Stimulated activated CD4-positive, alpha-beta T cell treated with anti-CD3 and anti-CD28 coated beads, Interleukin-15, amount 100 ng/mL, for 1 hour (primary cell): ENCODE measurements at places on chromosomes 2 and 18.

GRCh38 chr2:233395687-233396086 lies 41.4 kb downstream of the DGKD start:
- DNase-seq = no peak

DNA sequence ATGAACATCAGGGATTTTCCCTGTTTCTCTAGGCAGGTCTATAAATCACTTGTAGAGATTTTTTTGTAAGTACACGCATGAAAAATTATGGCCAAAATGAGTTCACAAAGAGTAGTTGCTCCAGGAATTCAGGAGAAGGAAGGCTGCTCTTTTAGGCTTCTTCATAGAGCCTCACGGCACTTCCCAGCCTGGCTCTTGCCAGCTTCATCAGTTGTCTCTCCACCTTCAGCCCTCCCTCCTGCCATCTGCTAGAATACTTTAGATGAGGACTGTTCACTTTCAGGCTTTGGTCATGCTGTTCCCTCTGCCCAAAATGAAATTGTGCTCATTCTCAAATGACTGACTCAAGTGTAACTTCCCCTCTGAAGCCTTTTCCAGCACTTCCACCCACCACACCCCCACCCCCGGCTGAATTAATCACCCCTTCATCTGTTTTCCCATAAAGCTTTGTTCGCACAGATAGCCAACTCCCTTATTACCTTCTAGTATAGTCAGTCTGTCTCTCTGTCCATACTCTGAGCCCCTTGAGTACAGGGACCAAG lies 1.8 kb upstream of the ABCA12 start:
- no peak for DNase-seq

DNA sequence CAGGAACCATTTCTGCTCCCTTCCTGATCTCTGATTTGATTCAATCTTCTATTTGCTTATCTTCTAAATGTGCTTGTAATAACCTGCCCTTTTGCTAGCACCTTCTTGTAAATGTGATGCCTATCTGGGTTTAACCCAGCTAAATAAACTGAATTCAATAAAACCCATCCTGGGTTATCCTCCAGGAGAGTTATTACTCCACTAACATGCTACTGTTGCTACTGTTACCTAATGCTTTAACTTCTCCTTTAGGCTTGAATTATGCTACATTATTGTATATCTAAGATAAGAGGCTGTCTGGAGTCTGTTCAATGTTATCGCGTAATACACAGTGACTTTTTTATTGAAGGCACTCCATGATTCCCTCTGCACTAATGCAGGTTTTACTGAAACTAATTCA lies 206.5 kb upstream of the CTAGE1 start:
- no peak for DNase-seq

GRCh38 chr2:13413989-13414388 lies 697.3 kb downstream of the TRIB2 start:
- DNase-seq = no peak

DNA sequence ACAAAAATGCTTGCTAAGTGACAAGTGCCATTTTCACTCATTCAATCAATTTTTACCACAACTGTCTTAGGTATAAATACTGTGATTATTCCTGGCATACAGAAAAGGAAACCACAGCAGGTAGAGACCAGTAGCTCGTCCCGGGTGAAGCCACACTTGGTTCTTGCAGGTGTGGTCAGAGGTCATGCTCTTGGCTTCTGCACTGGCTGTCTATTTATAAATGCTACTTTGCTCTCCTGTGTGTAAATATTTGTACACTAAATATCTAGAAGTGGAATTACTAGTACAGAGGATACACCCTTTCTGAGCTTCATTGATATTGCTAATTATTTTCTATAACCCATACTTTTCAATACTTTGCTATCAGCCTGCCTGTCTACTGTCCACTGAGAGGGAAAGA lies 284.6 kb downstream of the MYT1L start:
- DNase-seq = no peak
